A549 treated with DMSO at 1 μM for 4 hours (cell line): ENCODE measurements at places on chromosomes 7 and 10. TPM values are rescaled to one million over a fixed set of nuclear protein-coding genes. Genes with fewer than 3 reads are reported as not detected.

Gene NXPH1
- total RNA-seq = not detected in 5 replicates

Gene CHST15
- total RNA-seq = 9.0 to 10.8 TPM (median 9.3 TPM) in 5 replicates

Gene CNPY4
- total RNA-seq = 8.6 to 13.2 TPM (median 11.4 TPM) in 5 replicates

Gene GLI3
- total RNA-seq = 0.19 to 0.40 TPM (median 0.31 TPM) in 5 replicates

Gene PSPH
- total RNA-seq = 27.6 to 35.0 TPM (median 30.6 TPM) in 5 replicates

Gene BUD31
- total RNA-seq = 130 to 159 TPM (median 147 TPM) in 5 replicates

Gene CRYGN
- total RNA-seq = not detected in 5 replicates

Gene BMPR1A
- 24.1 to 29.5 TPM (median 28.8 TPM) in 5 replicates for total RNA-seq

Gene FAM180A
- total RNA-seq = 0.05 to 0.31 TPM (median 0.08 TPM) in 3 of 5 replicates, not detected in the others

Gene NAT16
- 0.09 to 0.28 TPM (median 0.17 TPM) in 5 replicates for total RNA-seq

Gene MALRD1
- not detected in 5 replicates for total RNA-seq

Gene CFAP43
- 0.16 to 0.28 TPM (median 0.21 TPM) in 5 replicates for total RNA-seq

Gene SLC13A1
- total RNA-seq = not detected in 5 replicates

Gene VWDE
- total RNA-seq = 0.46 to 0.79 TPM (median 0.63 TPM) in 5 replicates

Gene SPDYE18
- 0.11 to 0.23 TPM (median 0.22 TPM) in 4 of 5 replicates, not detected in the other for total RNA-seq

Gene RNLS
- 7.5 to 10.0 TPM (median 8.3 TPM) in 5 replicates for total RNA-seq

Gene TUBB8
- 0.11 TPM in 1 of 5 replicates, not detected in the others for total RNA-seq

Gene VPS37D
- total RNA-seq = 3.1 to 5.5 TPM (median 4.4 TPM) in 5 replicates

Gene CPEB3
- total RNA-seq = 0.21 to 0.44 TPM (median 0.38 TPM) in 5 replicates

Gene STEAP1B
- 0.15 to 0.49 TPM (median 0.30 TPM) in 4 of 5 replicates, not detected in the other for total RNA-seq

Gene HTRA1
- total RNA-seq = 48.8 to 64.7 TPM (median 56.3 TPM) in 5 replicates

Gene PLEKHA8
- 4.7 to 7.6 TPM (median 6.7 TPM) in 5 replicates for total RNA-seq

Gene ELN
- 0.06 to 0.14 TPM (median 0.10 TPM) in 5 replicates for total RNA-seq

Gene NPFFR1
- 0.01 TPM in 2 of 5 replicates, not detected in the others for total RNA-seq

Gene LRRD1
- not detected in 5 replicates for total RNA-seq

Gene PNLIPRP2
- not detected in 5 replicates for total RNA-seq

Gene GNGT1
- 0.09 TPM in 1 of 5 replicates, not detected in the others for total RNA-seq

Gene ACSL5
- 0.13 to 0.27 TPM (median 0.21 TPM) in 5 replicates for total RNA-seq

Gene TMEM196
- total RNA-seq = not detected in 5 replicates

Gene DDIT4
- 135 to 169 TPM (median 156 TPM) in 5 replicates for total RNA-seq

Gene CALCR
- not detected in 5 replicates for total RNA-seq

Gene ANKRD1
- 3.8 to 10.5 TPM (median 7.1 TPM) in 5 replicates for total RNA-seq

Gene DGKI
- 0.15 to 0.38 TPM (median 0.30 TPM) in 5 replicates for total RNA-seq

Gene FAM237B
- not detected in 5 replicates for total RNA-seq

Gene COL26A1
- total RNA-seq = 0.21 to 0.58 TPM (median 0.49 TPM) in 5 replicates

Gene SFRP4
- total RNA-seq = 3.5 to 4.6 TPM (median 3.9 TPM) in 5 replicates

Gene LEP
- total RNA-seq = not detected in 5 replicates

Gene CYTH3
- total RNA-seq = 21.4 to 25.4 TPM (median 22.8 TPM) in 5 replicates
